Mammary epithelial cell (primary cell): ENCODE measurements at places on chromosomes 5 and 9. TPM values are rescaled to one million over a fixed set of nuclear protein-coding genes. Genes with fewer than 3 reads are reported as not detected.

PROP1 gene
- not detected for polyA plus RNA-seq

SHOC1 gene
- polyA plus RNA-seq, result 0.01 TPM

SDHA gene
- polyA plus RNA-seq, result 128 TPM

SEPTIN8 gene
- 46.4 TPM for polyA plus RNA-seq

KIF4B gene
- polyA plus RNA-seq, result 0.01 TPM

GAPT gene
- not detected for polyA plus RNA-seq

GNE gene
- polyA plus RNA-seq, result 10.1 TPM

BASP1 gene
- 60.4 TPM for polyA plus RNA-seq

ENTPD2 gene
- 3.5 TPM for polyA plus RNA-seq

PKD2L2 gene
- not detected for polyA plus RNA-seq

MTMR12 gene
- polyA plus RNA-seq, result 13.3 TPM

TRIM7 gene
- polyA plus RNA-seq, result 18.8 TPM

TRPM6 gene
- 0.19 TPM for polyA plus RNA-seq

ZER1 gene
- 17.8 TPM for polyA plus RNA-seq

PCDHGA11 gene
- polyA plus RNA-seq, result 0.12 TPM

C9 gene
- not detected for polyA plus RNA-seq

SLC6A18 gene
- not detected for polyA plus RNA-seq

ESM1 gene
- not detected for polyA plus RNA-seq

ANKRD34B gene
- polyA plus RNA-seq, result not detected

KIF24 gene
- polyA plus RNA-seq, result 3.4 TPM

IL4 gene
- polyA plus RNA-seq, result not detected

SELENOP gene
- polyA plus RNA-seq, result 0.57 TPM

P4HA2 gene
- 134 TPM for polyA plus RNA-seq

PLAC8L1 gene
- polyA plus RNA-seq, result 0.11 TPM

MPDZ gene
- polyA plus RNA-seq, result 7.6 TPM

NSG2 gene
- not detected for polyA plus RNA-seq

CORO2A gene
- polyA plus RNA-seq, result 17.4 TPM

ACOT12 gene
- polyA plus RNA-seq, result not detected

CNTNAP3B gene
- 6.9 TPM for polyA plus RNA-seq

RELL2 gene
- polyA plus RNA-seq, result 11.0 TPM

SPATA31A3 gene
- polyA plus RNA-seq, result not detected

DENND1A gene
- 32.1 TPM for polyA plus RNA-seq

KLF4 gene
- polyA plus RNA-seq, result 10.1 TPM

WWC1 gene
- 14.0 TPM for polyA plus RNA-seq

SLC36A2 gene
- not detected for polyA plus RNA-seq

GABRA1 gene
- not detected for polyA plus RNA-seq

PCDHGA4 gene
- polyA plus RNA-seq, result 0.79 TPM

C5orf58 gene
- polyA plus RNA-seq, result not detected

OTULIN gene
- 13.7 TPM for polyA plus RNA-seq

CCDC192 gene
- polyA plus RNA-seq, result not detected

GPX8 gene
- 30.8 TPM for polyA plus RNA-seq

IFNA2 gene
- not detected for polyA plus RNA-seq

OBP2B gene
- 0.12 TPM for polyA plus RNA-seq

FGF1 gene
- polyA plus RNA-seq, result 5.0 TPM
